ENCODE measurements at places on chromosomes 4 and X.

DNA sequence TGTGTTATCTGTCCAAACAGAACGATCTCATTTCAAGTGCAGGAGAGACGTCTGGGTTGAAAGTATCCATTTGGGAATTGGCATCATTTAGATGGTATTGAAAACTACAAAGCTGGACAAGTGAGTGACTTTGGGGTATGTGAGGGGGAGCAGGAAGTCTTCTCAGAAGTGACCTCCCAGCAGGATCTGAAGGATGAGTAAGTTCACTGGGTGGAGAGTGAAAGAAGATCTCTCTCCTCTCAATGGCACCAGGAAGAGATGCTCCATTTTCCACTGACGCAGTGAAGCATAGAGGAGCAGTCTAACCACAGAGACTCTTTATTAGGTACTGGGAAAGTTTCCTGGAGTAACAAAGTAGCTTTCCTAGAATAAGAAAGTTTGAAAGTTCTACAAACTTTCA is 161.0 kb downstream of the CPE start:
- no peak for DNase-seq

- no peak for DNase-seq
Measured at GRCh38 chr4:148780426-148781005, 338.3 kb upstream of the NR3C2 start.

DNA sequence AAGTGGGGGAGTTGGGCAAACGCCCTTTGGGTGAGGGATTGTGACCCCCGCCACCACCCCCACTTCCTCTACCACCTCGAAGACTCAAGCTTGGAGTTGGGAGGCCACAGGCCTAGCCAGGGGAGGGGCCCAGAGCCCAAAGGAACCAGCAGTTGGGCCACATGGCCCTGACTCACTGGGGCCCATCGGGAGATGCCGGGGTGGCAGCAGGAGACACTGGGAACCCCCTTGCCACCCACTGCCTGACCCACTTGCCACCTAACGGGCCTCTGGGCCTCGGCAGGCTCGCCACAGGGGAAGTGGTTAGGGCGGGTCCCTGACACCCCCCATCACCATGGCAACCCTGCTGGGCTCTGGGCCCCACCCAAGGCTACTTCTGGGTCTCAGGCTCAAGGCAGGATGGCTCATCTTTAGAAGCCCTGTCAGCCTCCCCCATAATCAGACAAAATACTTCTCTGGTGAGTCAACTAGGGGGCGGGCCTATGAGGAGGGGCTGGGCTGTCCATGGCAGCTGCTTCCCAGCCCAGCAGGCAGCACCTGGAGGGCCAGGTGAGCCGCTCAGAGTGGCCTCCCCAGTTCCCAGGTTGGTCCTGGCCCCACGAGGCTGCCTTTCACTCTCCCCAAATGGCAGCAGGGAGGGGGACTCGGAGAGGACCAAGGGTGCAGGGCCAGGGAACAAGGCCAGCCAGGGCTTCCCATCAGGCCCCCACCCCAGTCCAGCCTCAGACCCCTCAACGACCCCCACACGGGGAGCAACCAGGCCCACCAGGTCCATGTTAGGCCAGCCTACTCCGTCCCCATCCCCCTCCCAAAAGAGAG is 5.6 kb downstream of the FLNA start:
- peak; percentile 88 for DNase-seq

DNA sequence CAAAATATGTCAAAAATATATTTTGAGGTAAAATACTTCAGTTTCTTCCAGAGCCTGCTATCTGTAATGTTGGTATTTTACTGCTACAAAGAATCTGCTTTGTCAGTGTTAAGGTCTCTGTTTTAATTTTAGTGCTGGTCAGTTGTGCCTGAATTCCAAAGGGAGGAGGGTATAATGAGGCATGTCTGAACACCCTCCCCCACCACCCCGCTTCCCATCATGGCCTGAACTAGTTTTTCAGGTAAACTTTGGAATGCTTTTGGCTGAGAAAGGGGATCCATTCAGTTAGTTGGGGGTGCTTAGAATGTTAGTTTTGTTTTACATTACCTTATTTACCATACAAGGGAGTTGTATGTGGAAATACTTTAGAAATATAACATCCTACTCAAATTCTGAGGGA is 158.5 kb downstream of the MID1IP1 start:
- no peak for DNase-seq

GRCh38 chrX:17226736-17227135 is 148.3 kb upstream of the NHS start:
- no peak for DNase-seq

- no peak for DNase-seq
Measured at GRCh38 chr4:5955201-5955821, 62.4 kb upstream of the CRMP1 start.
